GM12878 (cell line): ENCODE measurements at places on chromosomes 5 and 9.

- no peak for DNase-seq
These were observed 39.7 kb downstream of the ZDHHC21 start for GRCh38 chr9:14653511-14653910.

DNA sequence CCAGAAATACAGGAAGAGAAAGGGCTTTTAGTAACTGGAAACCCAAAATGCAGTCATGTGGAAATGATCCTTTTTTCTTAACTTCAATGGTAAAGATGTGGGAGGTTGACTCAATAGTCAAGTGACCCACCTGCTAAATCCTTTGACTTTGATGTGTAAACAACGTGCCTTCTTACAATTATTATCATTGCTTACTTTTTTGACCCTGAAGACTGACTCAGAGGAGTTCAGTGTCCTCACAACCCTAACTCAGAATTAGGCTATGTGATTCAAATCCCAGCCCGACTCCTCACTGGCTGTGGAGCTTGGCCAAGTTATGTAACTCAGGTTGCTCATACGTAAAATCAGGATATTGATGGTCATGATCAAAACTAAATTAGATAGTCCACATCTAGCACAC lies 27.9 kb downstream of the ANXA1 start:
- no peak for DNase-seq

GRCh38 chr9:5767968-5768932 lies 64.7 kb downstream of the ERMP1 start:
- DNase-seq = peak; percentile 66

- no peak for DNase-seq
These were observed 268.8 kb downstream of the NSG2 start for GRCh38 chr5:174314261-174314660.

DNA sequence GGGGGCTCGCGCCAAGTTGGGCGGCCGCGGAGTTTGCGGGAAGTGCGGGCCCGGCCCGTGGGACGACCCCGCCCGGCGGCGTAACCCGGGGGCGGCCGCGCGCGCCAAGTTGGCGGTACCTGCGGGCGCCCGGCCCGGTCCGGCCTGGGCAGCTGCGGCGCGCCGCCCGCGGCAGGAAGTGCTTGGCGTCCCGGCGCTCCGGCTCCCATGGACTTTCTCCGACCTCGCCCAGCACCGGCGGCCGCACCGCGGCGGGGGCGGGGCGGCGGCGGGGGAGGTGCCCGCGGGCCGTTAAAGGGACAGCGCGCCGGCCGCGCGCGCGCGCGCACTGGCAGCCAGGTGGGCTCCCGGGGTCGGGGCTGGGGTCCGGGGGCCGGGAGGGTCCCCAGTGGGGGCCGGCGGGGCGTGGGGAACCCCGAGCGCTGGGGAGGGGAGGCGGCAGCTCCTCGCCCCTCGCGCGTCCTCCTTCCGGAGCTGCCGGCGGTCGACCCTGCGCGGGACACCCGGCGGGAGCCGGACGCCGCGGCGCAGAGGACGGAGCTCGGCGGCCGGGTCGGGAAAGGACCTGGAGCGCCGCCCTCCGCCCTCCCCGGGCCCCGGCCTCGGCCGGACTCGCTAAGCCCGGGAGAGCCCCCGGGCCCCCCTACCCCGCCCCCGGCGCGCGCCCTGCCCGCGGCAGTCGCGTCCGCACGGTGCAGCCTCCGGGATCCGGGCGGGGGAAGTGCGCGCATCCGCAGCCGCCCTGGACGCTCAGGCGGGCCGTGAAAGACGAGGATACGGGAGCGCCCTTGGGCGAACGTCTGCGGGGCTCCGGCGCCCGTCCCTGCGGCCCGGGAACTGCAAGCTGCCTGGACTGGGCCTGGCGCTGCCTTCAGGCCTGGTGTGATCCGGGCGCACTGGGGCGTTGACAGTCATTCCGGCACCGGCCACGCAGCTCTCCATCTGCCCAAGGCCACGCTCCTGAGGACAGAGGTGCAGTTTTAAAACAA lies at the start of gene NACC2:
Gene NACC2 (minus strand): TSS at position 220 of the 989 bp plus-strand sequence. CDS start 44,768 bp downstream, outside the sequence.
- DNase-seq = no peak

DNA sequence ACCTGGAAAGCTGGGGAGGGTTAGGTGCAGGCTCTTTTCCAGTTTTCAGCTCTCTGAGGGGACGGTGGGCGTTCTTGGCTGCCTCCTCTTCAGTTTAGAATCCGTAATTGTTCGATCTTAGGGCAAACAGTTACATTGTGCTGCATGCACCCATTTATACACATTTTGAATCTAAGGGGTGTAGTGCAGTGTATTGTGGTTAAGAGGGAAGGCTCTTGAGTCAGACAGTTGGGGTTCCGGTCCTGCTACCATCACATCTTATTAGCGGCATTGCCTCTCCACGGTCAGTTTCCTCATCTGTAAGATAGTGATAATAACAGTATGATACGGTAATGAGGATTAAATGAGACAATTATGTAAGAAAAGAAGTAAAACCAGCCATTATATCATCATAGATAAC lies 625 bp downstream of the EXOSC2 start:
- no peak for DNase-seq

GRCh38 chr9:36101916-36102741 lies 34.4 kb upstream of the GLIPR2 start:
- DNase-seq = no peak

- DNase-seq = no peak
These were observed 134.9 kb upstream of the ADCY2 start for GRCh38 chr5:7261049-7261448.

GRCh38 chr5:173662581-173663351 lies 46.3 kb upstream of the BOD1 start:
- DNase-seq = no peak

DNA sequence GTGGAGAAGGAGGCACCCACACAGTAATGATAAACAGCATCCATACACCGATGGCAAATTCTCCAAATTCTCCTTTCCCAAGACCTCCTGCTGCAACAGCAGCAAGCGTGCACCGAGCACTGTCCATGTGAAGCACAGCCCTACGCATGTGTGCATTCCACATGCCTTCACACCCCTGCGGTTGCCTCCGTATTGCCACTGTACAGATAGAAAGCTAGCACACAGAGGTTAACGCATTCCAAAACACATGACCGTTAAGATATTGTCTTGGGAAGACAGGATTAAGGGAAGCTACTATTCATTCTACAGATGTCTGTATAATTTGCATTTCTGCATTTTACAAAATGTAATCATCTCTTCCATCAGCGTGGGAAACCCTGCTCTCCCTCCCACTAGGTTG lies 6.6 kb downstream of the FLT4 start:
- DNase-seq = no peak

GRCh38 chr5:3100921-3101551 lies 349.6 kb upstream of the IRX2 start:
- no peak for DNase-seq

GRCh38 chr5:131671994-131672655 lies 37.1 kb upstream of the RAPGEF6 start:
- no peak for DNase-seq

- no peak for DNase-seq
These were observed 27.0 kb upstream of the SLC6A3 start for GRCh38 chr5:1471997-1472963.

GRCh38 chr5:119451561-119451960 lies 736 bp upstream of the HSD17B4 start:
- no peak for DNase-seq

DNA sequence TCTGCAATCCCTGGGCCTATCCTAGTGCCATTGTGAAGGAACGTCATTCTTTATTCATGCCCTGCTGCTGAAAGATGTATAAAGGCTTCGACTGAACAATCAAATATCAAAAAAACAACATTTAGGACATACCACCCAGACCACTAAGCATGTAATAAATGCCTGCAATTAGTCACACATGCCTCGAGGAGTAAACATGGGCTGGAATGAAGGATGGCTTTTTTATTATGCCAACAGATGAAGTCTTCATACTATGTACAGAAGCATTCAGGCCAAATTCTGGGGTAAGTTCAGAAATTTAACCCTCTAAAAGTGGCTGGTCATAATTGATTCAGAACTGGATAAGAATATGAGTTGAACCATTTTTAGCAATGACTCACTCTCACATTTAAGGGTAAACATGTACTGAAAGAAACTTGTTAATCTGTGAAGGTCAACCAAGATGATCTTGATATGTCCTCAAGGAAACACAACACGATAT lies 38.1 kb downstream of the FAM240B start:
- no peak for DNase-seq

GRCh38 chr9:134495881-134496412 lies 145.7 kb upstream of the COL5A1 start:
- no peak for DNase-seq

GRCh38 chr9:77756449-77756848 lies 108.3 kb upstream of the GNA14 start:
- no peak for DNase-seq

DNA sequence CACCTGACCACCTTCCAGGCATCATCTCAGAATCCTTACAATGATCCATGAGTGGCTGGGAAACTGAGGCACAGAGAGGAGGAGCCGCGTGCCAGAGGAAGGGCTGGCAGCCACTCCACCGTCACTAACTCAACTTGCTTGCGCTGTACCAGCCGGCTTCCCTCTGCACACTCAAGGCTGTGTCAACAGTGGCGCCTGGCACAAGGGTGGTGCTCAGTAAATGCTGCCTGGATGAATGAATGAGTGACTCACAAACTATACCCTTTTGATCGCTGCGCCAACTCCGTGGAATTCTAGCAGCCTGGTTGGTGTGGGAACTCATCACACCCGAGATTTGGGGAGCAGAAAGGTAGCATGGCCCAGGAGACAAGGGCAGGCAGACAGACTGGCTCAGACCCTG lies 21.9 kb downstream of the PRRX2 start:
- no peak for DNase-seq

GRCh38 chr9:71744754-71745521 lies 23.4 kb downstream of the CEMIP2 start:
- DNase-seq = no peak

DNA sequence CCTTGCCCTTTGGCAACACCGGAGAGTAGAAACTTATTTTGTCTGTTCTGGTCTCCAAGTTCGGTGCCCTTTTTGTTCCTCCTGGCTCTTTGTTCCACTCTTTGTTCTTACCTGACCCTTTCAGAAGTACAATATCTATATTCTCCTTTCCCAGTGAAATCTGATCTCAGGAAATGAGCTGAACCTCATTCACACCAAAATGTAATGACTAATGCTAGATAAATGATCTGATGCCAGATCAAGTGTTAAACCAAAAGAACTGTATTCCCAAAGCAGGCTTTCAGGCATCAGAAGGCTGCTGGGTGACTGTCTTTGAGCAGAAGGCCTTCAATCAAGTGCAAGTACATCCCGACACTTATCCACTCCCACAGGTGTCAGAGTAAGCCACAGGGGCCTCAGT lies 156.4 kb downstream of the SPOCK1 start:
- DNase-seq = no peak

DNA sequence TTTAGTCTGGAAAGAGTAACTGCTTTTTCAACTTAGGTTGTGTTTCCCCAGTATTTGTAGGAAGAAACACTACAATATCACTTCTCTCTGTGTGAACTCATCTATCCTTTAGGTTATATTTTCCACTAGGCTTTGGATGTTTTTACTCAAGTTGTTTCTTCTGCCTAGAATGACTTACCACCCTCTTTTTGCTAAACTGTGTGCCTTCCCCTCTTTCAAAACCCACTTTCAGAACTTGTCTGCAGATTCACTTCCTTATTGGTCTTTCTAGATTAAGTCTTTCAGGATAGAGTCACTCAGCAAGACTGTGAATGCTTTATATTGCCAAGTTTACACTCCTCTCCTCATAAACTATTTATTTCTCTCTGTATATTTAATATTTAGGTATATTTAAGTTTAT lies 14.2 kb upstream of the CAST start:
- no peak for DNase-seq

GRCh38 chr9:2863831-2864230 lies 19.9 kb upstream of the PUM3 start:
- no peak for DNase-seq

DNA sequence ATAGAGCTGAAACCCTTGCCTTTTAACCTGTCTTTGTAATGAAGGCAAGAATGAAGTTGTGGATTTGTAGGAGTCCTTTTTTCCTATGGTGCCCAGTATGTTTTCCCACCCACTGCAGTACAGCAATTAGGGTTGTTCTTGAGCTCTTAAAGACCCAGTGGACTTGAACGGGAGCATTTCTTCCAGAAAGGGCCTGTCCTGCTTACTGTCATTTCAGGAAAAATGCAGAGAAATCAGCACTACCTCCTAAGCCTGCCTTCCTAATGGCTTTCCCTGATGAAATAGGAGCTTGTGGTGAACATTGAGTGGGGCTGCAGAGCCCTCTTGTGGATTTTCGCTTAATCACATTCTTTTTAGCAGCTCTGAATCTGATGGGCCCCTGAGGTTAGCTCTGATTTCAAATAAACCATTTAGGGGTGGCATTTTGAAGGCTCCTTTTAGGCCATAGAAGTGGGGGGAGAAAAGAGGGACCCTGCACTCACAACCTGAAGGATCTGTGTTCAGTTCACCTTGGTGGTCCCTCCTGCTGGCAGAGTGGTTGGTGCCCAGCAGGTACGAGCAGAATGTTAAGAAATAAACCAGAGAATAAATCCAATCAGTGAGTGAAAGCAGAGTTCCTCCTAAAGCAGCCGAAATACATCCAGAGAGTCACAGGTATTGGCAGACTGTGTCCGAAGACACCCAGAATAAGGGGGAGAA lies 188.0 kb upstream of the KLF9 start:
- DNase-seq = peak; percentile 34

DNA sequence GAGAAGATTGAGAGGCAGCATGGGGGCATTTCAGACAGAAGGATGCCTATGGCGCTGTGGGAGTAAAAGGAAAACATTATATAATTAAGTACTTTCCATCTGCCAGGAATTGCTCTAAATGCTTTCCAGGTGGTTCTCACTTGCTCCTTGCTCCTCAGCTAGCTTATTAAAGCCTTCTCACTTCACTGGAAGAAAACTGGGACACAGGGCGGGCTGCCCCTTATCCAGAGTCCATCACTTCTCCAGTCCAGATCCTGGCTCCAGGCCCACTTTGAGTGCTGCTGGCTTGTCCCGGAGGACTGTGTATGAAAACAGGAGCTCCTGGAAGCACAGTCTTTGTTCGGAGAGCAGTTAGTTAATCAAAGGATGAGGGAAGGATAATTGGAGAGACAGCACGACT lies 409.9 kb upstream of the ADAMTS16 start:
- no peak for DNase-seq

GRCh38 chr9:91555132-91555531 lies 131.5 kb upstream of the NFIL3 start:
- no peak for DNase-seq

- no peak for DNase-seq
These were observed 17.9 kb downstream of the FGD3 start for GRCh38 chr9:92965061-92965758.

GRCh38 chr9:38289236-38289865 lies 103.2 kb upstream of the ALDH1B1 start:
- no peak for DNase-seq
